ENCODE measurements at places on chromosomes 3 and 15.

DNA sequence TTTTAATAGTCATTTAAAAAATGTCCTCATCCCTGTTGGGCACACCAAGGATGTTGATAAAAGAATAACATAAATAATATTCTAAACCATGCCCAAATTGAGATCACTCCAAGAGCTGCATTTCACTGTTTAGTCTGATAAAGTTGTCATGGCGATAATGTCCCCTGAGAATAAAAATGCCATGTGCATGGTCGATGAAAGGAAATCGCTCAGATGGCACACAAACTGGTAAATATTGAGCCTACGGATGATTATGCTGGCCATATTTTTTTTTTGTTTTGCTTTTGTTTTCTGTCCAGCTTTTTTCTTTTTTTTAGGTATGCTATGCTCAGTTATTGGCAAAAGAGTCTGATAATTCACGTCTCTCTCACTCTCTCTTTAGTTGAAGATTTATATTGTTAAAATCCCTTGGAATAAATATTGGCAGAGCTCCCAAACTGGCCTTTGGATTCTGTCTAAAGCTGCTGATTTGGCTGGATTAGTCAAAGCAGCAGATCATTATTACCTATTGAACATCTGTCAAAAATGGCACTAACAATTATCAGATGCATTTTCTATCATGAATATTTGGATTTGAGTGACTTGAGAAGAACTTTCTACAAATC is 643.8 kb downstream of the SQOR start:
- DNase-seq = no peak

DNA sequence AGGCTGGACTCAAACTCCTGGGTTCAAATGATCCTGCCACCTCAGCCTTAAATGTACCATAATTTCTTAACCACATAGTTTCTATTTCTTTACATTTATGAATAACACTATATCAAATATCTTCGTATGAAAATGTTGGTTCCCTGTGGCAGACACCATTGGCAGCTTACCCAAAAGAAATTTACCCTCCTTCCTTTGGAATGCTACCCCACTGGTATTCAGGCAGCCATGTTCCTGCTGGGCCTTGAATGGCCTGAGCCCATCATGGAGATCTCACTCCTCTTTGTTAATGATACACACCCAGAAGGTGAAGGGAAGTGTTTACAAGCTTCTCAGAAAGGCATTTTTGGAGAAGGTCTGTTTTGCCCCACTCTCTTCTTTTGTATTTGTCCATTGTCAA is 94.3 kb upstream of the RNF7 start:
- no peak for DNase-seq

DNA sequence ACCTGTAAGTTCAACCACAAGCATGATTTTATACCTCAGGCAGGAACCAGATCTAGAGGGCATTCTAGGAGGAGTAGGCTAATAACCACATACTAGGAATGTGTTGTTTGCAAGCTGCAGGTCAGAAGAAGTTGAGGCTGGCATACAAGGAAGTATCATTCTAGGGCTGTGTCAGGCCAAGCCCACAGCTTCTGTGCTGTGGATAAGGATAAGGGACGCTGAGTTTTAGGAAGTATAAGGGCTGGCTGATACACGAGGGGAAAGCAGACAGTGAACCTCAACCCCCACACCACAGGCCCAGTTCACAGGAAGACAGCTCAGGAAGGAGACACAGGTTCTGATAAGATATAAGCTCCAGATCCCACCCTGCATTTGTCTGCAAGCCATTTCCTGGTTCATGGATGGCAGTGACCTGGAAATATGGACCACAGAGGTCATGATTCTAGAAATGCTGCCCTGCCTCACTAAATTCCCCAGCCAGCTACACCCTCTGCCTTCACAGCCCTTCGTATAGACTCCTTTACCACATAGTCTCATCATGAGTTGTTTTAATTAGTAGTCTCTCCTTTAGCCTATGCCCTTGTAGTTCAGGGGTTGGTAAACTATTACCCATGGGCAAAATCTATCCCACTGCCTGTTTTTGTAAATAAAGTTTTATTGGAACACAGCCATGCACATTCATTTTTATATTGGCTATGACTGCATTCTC is 260.7 kb downstream of the OPA1 start:
- no peak for DNase-seq

DNA sequence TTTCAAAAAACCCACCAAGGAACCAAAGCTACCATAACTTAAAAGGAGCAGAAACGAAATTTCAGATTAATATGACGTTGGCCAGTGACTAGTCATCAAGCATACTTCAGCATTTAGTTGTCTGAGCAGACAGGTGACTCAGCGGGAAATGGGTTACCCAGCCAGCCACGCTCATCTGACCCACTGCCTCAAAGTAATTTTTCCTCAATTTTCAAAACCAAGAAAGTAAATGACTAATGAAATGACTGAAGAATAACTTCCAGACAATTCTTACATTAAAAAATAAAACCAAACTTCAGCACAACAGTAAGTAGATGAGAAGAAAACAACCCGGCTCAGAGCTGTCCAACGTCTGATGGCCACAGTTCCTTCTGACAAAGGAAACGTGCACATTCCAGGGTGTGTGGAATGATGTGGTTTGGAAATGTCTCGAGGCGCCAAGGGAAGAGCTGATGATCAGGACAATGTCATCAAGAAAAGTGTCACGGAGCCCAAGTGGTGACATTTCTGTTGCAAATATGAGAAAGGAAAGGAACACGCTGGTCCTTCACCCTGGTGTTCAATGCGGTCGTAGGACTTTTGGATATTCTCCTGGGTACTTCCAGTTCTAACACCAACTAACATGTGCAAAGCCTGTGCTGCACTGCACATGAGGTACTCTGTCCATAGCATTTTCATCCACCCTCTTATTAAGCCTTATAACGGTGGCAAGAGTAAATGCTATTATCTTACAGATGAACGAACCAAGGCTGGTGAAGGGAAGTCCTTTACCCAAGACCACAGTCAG is 79.1 kb downstream of the FOXP1 start:
- DNase-seq = peak; percentile 26

DNA sequence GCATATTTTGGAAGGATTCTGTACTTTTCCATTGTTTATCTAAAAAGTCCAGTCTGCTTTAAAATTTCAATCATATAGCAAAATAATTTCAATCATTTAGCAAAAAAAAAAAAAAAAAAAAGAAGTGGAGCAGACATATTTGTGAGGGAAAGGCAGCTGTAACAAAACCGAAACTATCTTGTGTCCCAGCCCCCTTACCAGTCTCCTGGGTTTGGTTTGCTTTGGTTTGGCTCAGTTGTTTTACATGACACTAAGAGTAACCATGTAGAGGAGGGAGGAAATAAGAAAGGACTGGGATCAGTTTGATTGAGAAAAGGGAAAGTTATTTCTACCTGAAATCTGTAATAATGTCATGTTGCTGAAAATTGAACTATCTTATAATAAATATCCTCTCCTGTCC is 158.8 kb upstream of the GADL1 start:
- DNase-seq = no peak

DNA sequence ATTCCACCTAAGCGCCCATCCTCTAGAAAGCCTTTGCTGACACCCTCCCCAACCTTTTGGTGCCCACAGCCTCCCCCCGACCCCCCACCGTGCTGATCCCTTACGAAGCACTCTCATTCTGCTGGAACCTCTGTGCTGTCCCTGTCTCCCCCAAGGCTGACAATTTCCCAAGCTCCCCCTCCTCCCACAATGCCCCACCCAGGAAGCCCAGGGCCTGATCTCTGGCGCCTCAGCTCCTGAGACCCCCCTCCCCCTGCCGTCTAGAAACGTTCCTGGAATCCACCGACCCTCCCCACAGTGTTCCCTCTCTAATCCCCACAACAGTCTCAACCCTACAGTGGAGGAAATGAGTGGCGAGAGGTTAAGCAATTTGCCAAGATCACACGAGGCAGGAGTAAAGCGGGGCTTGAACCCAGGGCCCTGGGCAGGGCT is 18.3 kb downstream of the MYL3 start:
- no peak for DNase-seq

- no peak for DNase-seq
Observed at GRCh38 chr3:123448536-123449101, at the start of gene ADCY5. TSS of gene ADCY5 (minus strand) at chr3:123449090. CDS start at chr3:123448545, 545 bp downstream.

GRCh38 chr3:52014613-52015012 is 18.9 kb upstream of the RPL29 start:
- no peak for DNase-seq

- DNase-seq = no peak
Observed at GRCh38 chr3:2567451-2567850, 468.8 kb downstream of the CNTN4 start.

GRCh38 chr3:141442446-141442845 is 44.4 kb upstream of the RASA2 start:
- DNase-seq = no peak

DNA sequence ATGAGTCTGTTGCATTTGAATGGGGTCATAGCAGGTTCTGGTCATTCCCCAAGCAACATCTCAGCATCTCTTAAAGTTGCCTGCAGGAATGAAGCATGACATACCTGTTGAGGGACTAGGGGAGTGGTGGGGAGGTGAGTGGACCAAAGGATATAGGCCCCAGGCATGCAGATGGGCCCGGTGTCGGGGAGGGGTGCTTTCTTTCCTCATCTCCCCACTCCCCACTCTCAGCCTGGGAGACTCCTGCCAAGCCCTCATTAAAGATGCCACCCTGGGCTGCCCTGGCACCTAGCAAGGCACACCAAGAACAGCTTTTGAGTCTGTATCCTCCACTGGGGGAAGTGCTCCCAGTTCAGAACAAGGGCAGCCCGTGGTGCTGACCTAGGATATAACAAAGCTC is 54.2 kb downstream of the GRIP2 start:
- DNase-seq = no peak

DNA sequence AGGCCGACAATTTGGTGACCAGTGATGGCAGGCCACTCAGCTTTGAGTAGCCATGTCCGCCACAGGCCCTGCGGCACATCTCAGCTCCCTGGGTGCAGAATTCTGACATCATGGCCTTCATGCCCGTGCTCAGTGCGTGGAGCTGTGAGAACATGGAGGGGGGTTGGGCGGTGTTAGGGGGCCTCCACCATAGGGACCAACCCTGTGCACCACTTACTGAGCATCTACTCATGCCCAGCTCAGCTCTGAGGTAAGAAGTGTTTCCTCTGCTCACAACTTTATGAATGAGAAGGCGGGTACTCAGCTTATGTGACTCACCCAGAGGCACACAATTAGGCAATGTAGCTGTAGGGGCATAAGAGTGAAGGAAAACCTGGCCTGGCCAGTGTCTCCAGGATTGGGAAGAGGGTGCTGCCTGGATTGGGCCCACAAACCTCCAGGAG is 10.5 kb downstream of the ACOX2 start:
- DNase-seq = no peak

DNA sequence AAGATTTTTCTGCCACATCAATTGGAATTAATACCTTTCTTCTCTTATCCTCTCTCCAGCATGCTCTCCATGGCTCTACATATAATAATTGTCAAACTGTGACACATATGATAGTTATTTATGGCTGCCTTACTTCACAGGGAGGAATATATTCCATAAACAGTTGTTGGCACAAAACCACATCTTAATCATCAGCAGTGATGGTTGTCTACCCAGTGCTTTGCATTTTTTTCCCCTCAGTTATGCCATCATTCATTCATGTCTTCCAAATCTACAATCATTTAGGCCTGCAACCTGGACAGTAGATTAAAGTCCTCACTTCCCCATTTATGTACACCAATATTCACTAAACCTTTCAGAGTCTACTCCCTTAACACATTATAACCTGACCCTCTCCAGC is 107.7 kb downstream of the THRB start:
- DNase-seq = no peak

DNA sequence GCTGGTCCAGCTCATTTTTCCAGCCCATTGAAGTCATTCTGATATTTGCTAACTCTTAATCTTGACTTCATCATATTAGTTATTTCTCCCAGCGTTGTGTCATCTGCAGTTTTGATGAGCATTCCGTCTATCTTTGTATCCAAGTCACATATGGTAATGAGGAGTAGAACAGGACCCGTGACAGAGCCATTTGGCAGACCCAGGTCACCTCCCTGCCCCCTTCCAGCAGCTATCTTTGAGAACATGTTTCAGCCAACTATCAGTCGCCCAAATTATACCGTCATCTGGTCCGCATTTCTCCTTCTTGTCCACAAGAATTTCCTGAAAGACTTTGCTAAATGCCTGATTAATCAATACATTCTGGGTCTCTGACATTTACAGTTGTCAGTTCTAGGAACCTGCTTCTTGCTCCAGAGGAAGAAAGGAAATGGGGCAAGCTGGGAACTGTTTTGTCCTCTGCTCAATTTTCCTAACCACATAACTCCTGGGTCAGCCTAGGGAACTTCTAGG is 347.1 kb upstream of the NR2E3 start:
- DNase-seq = no peak

DNA sequence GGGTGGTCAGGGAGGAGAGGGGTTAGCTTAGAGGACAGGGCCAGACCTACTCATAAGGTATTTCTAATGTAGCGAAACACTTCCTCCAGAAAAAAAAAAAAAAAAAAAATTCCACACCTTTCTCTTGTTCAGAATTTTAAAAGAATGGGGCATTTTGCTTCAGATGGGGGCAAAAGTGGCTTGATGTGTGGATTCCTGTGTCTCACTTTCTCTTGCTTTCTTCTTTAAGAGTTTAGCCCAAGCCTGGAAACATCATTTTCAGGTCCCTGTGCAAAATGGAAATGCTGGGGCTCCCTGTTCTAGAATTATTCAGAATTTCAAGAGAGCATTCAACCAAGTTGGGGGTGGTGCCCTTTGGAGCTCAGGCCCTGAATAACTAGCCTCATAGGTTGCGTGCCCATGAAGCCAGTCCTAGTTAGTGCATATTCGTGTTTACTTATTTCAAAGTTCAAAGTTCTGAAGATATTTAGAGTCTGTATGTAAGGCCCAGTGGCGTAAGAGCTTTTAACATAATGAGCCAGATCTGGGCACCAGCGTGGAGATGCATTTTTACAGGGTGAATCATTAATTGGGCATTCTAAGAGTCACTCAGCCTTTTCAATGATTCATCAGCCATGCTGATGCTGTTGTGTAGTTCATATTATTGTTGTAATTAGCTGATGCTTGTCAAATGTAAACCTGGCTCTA is 104.5 kb downstream of the RPLP1 start:
- DNase-seq = no peak

DNA sequence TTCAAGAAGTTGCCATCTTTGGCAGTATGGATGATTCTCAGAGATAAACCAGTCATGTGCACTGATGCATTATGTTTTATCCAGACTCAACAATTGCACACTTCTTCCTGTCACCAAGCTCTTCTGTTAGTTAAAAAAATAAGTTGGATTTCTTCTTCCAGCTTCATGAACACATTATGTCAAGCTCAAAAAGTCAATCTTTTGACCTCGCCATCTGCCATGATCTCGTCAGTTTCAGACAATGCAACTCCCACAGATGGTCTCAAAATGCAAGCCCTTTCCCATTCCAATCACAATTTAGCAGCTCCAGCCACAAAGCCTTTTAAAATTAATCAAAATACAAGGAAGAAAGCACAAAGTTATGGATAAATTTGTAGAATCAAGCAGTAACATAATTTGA is 42.8 kb downstream of the TFDP2 start:
- no peak for DNase-seq

DNA sequence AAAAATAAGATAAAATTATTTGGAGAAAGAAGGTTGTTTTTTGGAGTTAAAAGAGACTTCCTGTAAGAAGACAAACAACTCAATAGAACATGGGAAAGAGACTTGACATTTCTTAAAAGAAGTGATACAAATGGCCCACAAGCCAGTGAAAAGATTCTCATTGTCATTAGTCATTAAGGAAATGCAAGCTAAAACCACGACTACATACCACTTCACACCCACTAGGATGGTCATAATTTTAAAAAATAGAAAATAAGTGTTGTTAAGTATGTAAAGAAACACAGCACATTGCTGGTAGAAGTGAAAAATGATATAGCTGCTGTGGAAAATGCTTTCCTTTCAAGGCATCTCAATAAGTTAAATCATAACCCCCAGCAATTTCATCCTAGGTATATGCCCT is 44.4 kb upstream of the GK5 start:
- no peak for DNase-seq

GRCh38 chr3:123508178-123508577 is 59.3 kb upstream of the ADCY5 start:
- no peak for DNase-seq
